Stimulated activated CD8-positive, alpha-beta memory T cell treated with anti-CD3 and anti-CD28 coated beads, Interleukin-7, amount 100 ng/mL, for 24 hours (primary cell): ENCODE measurements at places on chromosomes 7 and 10.

DNA sequence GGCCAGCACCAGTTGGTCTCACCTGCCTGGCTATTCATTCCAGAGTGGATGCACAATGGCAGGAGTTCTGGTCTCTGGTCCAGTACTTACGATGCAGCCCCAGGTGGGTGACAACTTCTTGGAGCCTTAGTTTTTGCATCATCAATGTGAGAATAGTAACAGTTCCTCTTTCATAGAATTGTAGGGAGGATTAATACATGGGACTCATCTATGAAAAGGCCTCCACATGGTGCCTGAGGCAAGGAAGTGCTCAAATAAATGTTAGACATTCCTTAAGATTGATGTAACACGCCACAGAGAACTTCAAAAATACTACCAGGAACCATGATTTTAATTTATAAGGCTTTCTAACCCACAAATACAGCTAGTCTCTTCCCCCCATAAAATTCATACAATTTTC lies 120.1 kb upstream of the CHST15 start:
- DNase-seq: no peak

DNA sequence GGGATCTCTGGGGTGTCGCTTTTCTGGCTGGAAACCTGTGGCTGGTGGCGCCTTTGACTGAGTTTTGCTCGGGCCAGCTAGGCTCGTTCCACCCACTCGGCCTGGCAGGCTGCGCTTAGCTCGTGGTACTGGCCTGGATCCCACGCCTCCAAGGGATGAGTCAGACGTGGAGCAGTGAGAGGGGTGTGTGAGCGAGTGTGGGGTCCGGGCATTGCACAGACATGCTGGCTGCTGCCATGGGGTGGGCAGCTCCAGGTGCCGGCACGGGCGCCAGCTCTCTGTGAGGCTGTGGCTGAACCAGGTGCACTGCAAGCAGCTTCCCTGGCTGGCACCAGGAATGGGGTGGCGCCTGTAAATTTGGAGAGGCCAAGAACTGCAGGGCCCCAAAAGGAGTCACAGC lies 63.1 kb upstream of the CACNA2D1 start:
- DNase-seq: no peak

DNA sequence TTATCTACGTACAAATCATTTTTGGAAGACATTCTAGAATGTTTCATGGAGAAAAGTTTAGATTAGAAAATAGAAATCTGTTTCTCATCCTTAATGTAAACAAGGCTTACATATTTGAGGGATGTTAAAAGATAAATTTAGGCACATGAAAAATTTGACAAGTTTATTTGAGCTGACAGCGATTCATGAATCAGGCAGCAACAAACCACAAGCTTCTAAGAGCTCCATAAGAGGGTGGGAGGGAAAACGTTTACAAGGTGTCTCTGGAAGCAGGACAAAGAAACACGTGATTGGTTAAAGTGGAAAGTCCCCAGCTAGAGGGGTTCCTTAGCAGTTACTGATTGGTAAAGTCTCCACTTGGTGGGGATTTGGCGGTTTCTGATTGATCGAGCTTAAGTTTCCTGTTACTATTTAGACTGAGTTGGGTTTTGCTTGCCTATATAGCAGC lies 228.9 kb upstream of the PITRM1 start:
- no peak for DNase-seq

GRCh38 chr7:47343061-47343455 lies 238.9 kb downstream of the TNS3 start:
- DNase-seq: no peak

DNA sequence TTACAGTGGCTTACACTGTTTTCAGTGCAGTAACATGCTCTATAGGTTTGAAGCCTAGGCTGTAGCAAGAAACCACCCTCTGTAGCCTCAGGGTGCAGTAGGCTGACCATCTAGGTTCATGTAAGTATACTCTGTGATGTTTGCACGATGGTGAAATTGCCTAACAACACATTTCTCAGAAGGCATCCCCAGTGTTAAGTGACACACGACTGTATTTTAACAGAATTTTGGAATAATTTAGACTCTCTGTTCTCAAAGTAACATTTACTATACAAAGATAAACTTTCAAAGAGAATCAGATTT lies 44.6 kb upstream of the BHLHA15 start:
- no peak for DNase-seq

DNA sequence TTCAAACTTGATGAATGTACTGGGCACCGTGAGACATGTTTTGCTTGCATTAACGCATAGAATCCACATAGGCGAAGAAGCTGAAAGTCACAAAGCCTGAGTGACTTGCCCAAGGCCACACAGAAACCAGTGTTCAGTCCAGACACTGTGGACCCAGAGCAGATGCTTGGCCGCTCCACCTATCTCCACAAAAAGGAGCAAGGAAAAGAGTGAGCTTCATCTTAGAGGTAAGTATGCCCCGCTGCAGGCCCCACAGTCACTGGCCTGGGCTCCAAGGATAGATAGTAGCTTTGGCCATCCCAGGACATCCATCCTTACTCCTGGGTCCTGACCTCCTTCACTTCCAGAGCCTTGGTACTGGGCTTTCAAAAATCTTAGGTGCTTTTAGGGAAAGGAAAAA lies 60.1 kb upstream of the SAMD8 start:
- no peak for DNase-seq

DNA sequence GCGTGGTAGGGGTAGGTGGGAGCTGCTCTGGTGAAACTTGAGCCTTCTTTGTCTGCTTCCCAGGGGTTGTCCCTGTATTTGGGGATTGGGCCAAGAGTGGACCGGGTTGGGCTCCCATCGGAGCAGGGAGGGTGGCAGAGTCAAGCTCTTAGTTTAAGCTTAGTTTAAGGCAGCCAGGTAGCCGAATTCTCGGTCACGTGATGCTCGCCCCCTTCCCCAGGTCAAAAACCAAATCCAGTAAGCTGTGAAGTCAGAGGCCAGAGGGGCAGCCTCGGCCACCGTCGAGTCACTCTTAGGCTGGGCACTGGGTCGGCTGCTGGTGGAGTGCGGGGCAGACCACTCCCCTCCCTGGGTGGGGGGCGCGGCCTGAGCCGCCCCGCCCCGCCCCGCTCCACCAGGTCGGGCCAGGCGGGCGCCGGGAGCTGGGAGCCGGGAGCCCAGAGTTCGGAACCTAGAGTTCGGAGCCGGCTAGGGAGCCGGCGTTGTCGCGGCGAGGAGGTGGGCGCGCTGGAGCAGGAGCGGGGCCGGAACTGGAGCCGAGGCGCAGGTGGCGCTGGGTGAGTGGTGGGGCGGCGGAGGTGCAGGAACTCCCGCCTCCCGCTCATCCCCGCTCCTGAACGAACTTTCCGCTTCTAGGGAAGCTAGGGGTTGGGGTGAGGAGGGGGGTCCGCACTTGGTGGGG lies 2.8 kb upstream of the LZTS2 start:
- no peak for DNase-seq

DNA sequence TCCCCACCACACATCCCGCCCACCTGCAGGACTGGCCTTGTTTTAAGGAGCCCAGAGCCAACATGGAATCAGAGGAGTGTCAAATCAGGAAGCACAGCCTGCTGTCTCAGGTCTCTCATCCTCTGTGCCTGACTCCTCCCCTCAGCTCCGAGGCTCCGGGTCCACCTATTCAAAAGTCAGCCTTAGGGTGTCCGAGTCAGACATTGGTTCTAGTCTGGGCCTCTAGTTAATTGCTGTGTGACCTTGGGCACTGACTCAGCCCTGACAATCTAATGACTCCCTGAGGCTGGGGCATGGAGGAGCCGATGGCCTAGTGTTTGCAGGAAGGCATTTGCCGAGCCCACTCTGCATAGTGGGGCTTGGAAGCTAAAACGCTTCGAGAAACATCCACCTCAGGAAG lies 223.1 kb upstream of the PPP2R2D start:
- DNase-seq: no peak

- no peak for DNase-seq
Measured at GRCh38 chr7:84183741-84184140, 10.8 kb downstream of the SEMA3A start.

DNA sequence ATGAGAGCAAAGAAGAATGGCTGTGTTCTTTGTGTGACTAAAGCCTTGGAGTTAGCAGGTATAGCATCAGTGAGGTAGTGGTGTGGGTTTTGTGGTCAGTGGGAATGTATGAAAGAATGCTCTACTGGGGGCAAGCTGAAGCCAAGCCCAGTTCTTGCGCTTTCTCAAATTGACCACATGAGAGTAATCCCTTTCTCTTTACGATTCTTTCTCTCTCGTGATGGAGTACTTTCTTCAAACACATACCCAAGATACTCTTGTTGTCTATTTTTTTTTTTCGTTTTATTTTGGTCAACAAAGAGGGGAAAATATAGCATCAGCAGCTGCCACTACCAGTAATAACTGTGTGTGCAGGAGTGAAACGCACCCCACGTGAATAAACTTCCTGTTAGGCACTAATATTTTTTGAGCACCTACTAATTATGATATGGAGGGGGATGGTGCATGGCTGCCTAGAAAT lies 8.4 kb upstream of the PANK1 start:
- no peak for DNase-seq

GRCh38 chr7:1729183-1729582 lies 59.1 kb downstream of the ELFN1 start:
- no peak for DNase-seq

DNA sequence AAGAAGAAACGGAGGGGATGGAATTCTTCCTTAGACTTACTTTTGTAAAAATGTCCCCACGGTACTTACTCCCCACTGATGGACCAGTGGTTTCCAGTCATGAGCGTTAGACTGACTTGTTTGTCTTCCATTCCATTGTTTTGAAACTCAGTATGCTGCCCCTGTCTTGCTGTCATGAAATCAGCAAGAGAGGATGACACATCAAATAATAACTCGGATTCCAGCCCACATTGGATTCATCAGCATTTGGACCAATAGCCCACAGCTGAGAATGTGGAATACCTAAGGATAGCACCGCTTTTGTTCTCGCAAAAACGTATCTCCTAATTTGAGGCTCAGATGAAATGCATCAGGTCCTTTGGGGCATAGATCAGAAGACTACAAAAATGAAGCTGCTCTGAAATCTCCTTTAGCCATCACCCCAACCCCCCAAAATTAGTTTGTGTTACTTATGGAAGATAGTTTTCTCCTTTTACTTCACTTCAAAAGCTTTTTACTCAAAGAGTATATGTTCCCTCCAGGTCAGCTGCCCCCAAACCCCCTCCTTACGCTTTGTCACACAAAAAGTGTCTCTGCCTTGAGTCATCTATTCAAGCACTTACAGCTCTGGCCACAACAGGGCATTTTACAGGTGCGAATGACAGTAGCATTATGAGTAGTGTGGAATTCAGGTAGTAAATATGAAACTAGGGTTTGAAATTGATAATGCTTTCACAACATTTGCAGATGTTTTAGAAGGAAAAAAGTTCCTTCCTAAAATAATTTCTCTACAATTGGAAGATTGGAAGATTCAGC lies 158.7 kb upstream of the LANCL2 start:
- DNase-seq: no peak

- DNase-seq: no peak
Measured at GRCh38 chr10:60908031-60908430, 36.0 kb downstream of the RHOBTB1 start.

DNA sequence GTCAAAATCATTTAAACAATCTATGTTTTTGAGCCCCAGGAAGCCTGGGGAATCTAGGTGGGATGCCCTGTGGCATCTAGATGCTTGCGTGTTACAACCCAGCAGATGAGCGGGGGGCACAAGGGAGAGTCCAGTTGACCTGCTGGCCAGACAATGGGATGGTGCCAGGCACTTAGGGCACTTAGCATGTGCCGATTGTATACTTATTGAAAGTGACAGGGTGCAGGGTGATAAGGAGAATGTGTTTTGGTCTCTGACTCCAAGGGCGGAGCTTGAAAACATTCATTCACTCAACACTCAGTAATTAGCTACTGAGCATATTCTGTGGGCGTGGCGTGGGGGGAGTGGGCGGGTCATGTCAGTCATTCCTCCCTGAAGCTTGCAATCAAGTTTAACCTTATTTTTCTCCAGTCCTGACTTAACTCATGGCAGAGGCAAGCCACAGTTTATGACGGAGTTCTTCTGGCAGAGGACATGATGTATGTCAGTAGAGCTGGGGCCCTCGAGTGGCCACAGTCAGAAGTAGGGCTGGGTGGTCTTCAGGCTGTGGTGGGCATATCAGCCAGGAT lies 115.1 kb downstream of the PRKCQ start:
- no peak for DNase-seq

- DNase-seq: no peak
Measured at GRCh38 chr7:46720761-46721160, 799.7 kb upstream of the IGFBP3 start.

GRCh38 chr10:77420947-77421523 lies 216.6 kb downstream of the KCNMA1 start:
- no peak for DNase-seq

GRCh38 chr7:148723166-148723559 lies 24.5 kb downstream of the CUL1 start:
- DNase-seq: no peak

DNA sequence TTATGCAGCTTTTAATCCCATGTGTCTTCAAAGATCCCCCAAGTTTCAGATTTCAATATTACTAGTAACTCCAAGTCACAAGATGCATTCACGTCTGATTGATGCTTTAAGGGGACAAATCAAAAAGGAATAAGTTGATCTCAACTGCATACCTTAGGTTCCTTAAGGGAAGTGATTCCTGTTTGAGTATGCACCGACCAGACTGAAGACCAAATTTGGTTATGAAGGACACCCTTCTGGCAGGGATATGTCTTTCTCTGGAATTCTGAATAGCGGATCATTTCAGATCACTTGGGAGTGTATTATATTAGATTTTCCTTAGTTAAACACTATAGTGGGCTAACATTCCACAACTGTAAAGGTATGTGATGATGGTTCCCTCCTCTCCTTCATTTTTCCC lies 4.3 kb downstream of the KIF5B start:
- no peak for DNase-seq

GRCh38 chr10:1643161-1643907 lies 94.0 kb downstream of the ADARB2 start:
- DNase-seq: no peak

DNA sequence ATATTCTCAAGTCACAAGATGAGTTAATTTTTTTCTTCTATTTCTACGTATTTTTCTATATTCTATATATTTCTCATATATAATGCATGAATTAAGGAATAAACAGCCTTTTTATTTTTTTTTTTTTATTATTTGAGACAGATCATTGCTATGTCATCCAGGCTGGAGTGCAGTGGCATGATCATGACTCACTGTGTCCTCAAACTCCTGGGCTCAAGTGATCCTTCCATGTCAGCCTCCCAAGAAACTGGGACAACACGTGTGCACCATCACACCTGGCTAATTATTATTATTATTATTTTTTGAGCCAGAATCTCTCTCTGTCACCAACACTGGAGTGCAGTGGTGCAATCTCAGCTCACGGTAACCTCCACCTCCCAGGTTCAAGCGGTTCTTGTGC lies 1.5 kb downstream of the CLDN12 start:
- no peak for DNase-seq

DNA sequence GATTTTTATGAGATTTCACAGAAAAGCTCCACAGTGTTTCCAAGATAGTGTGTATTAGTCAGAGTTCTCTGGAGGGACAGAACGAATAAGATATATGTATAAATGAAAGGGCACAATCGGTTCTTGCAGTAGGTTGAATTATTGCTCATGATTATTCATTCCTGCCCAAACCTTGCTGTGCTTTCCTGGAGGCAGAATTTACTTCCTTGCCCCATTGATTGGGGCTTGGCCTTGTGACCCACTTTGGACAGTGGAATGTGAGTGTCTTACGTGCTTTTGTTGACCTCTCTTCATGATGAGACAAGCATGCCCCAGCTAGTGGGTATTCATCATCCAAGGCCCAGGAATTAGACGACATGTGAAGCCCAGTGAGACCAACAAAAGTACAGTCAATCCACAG lies 53.0 kb upstream of the ABCB5 start:
- DNase-seq: no peak

- DNase-seq: no peak
Measured at GRCh38 chr7:100983451-100984187, 14.3 kb downstream of the MUC12 start.

- no peak for DNase-seq
Measured at GRCh38 chr10:35412900-35413491, 76.7 kb downstream of the CCNY start.
